ENCODE measurements at places on chromosomes 7 and 10.

GRCh38 chr10:6423004-6423403 lies 157.1 kb downstream of the PRKCQ start:
- DNase-seq: no peak

DNA sequence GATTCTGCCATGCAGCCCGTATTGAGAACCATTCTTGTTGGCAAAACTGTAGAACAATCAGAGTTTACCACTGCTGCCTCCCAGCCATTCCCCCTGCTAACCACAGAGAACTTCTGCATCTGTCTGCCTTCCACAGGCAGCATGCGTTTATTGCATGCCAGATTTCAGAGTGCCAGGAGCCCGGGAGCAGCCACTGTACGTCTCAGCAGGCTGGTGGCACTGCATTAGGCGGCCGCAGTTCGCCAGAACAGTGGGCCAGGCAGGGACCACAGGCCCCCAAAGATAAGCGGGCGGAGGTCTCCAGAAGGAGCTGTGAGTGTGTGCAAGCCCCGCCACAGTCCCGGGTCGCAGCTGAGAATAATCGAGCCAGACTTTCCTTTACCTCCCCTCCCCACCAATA lies 31.8 kb downstream of the ZNF467 start:
- DNase-seq: peak; percentile 8

- DNase-seq: no peak
Observed at GRCh38 chr7:132866144-132866531, 215.8 kb downstream of the CHCHD3 start.

DNA sequence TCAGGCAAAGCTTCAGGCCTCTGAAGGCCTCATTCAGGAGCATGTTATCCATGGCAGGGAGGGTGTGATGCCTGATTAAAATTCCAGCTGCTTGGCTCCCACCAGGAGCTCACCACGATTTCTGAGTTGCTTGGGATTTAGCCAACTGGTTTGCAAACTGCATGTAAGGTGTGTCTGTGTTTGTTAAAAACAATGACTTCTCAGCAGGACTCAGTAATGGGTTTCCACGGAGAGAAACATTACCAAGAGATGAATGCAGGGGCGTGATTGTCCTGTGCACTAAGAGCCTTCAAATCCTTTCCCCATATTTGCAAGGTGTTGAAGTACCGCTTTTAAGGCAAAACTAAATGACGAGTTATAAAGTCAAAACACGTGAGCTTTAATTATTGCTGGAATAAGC lies 88.8 kb upstream of the BTBD16 start:
- no peak for DNase-seq

GRCh38 chr10:123583639-123584418 lies 82.3 kb upstream of the GPR26 start:
- peak; percentile 48 for DNase-seq

DNA sequence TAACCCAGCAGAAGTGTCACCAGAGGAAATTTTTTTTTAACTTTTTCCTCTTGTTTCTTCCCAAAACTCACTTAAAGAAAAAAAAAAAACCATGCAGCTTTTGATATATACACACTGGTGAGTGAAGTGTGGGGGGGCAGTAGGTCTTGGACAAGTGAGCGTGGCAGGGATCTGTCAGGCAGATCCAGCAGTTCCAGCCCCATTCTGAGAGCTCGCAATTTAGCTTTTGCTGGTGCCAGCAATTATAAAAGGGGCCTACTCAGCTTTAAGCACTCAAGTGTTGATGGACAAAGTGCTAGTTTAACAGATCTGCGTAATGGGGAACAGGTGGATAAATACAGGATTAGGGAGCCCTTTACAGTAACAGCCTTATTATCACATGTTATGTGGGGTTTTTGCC lies 619.2 kb upstream of the GALNT17 start:
- DNase-seq: peak; percentile 68

DNA sequence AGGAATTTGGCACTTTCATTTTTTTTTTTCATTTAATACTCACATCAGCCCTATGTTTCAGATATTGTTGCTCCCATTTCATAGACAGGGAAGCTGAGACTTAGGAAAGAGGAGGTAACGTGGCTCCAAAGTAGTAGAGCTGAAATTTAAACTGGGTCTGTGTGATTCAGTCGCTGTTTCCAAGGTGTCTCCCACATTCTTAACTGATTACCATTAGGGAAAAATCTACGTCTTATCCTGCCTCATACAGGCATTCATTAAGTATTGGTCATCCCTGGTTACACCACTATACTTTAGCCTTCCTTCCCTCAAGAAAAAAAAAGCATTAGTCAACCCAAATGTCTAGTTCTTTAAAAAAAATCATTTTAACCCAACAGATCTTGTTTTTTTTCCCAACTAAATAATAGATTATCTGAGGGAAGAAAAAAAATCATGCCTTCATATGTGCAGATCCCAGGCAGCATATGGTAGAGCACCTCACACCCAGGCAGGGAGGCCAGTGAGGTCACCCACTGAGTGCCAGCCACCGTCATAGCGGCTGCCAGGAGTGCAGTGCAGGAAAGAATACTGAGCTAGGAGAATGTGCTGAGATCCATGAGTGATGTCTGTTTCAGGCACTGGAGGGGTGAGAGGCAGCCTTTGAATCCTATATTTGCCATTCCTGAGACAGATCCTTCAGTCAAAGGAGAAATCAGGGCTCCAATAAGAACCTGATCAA lies 59.0 kb upstream of the SORCS3 start:
- no peak for DNase-seq

GRCh38 chr10:126391192-126391885 lies 3.1 kb upstream of the ADAM12 start:
- no peak for DNase-seq

- DNase-seq: peak; percentile 20
Observed at GRCh38 chr7:6271694-6272440, 557 bp downstream of the CYTH3 start.

DNA sequence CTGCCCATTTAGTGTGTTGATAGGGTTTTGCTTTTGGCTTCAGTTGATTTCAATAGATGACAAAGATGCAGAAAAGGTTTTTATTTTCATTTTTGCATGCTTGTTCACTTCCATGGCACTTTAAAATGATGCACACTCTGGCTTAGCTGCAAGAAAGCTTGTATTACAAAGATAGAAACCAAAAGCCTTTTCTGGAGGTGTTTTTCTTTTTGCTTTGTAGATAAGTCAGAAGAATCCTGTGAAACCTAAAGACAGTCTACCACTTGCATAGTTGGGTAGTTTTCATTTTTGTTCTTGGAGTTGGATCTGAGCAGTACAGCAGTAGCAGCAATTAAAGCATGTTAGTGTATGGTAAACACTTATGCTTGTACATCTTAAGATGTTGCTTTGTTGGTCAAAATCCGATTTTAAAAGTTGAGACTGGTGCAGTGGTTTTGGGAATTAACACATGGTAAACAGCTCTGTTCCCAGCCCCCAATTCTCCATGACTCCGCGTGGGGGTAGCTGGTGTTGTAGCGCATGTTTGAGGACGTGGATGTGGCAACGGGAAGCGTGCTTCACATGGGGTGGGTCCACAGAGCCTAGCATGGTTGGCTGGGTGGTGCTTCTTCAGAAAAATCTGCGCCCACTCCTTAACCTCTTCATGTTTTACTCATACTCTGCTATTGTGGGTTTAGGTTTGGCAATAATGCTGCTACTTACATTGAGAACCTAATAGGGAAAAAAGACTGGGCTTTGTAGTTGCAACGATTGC lies 19.8 kb downstream of the CCNY start:
- DNase-seq: no peak

- no peak for DNase-seq
Observed at GRCh38 chr10:46312953-46313352, 26.2 kb downstream of the ANTXRL start.

DNA sequence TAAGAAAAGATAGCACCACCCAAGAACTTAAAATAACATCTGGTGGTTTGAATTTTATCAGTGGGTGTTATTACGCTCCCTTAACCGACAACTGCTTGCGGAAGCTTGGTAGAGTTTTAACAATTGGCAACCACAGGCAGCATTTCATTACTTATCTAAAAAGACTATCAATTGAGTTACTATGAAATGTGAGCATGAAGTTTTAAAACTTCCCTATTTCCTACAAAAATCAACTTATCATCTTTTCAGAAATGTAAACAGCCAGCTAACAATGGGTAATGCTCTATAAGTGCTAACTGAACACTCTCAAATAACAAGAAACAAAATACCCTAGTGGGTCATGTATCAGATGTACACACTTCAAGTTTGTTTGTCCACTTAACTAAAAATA lies 68.8 kb downstream of the OSBPL3 start:
- DNase-seq: peak; percentile 16

- no peak for DNase-seq
Observed at GRCh38 chr7:38169847-38170246, 8.2 kb upstream of the STARD3NL start.

DNA sequence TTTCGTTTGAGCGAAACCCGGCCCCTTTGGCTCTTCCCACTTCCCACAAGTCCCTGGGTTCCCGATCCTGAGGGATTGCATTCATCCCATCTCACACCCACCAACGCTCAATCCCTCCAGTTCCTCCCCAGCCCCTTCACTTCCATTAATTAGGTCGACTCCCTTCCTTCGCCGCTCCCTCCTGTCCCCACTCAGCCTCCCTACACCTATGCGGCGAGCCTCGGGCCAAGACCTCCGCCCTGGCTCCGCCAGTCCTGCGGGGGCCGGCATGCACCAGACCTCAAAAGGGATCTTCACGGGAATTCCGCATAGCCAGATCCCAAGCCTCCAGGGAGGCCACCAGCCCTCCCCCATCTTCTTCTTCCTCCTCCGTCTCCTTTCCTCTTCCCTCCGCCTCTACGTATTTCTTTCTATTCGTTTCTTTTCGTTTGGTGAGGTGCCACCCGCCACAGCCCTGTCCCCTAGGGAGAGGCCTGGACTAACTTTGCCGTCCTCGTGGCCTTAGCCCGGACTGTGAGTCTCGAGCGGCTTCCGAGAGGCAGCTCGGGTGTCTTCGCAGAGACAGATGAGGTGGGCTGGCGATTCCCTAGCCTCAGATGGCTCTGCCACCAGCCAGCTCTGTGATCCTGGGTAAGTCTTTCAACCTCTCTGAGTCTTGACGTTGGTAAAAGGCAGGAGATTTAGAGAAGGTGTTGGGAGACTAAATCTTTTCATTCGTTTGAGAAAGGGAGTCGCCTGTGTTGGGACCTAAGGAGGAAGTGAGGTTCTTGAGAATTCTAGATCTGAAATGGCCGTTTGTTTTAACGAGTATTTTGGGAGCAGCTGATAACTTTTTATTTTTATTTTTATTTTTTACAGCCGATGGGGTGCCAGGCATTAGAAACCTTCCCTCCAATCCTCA lies 8.1 kb upstream of the LBX1 start:
- no peak for DNase-seq

GRCh38 chr7:156752367-156753228 lies 112.0 kb downstream of the RNF32 start:
- no peak for DNase-seq

DNA sequence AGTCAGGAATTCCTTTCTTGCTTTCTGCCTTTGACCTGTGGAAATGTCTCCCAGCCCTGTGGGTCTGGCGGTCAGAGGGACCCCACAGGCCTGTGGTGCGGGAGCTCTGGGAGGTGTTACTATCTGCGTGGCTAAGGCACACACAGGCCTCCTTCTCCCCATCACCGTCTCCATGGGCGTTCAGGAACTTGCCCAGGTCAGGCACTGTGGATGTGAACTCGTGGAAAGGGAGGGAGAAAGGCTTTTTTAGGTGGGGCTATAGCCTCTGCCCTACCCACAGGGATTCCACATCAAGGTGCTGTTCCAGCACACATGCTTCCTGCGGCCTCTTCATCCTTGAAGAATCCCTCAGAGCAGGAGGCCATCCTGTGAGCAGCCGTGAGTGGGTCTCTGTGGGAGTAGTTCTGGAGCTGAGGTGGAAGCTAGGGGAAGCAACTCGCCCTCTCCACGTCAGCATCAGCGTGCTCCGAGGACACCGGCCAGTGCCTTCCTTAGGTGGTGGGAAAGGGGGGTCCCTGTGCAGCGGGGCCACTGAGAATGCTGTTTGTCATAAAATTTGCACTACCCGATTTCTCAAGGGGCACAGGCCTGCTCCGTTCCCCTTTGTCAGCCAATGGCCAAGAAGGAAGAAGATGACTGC lies 7.5 kb upstream of the ATP6V0E2 start:
- no peak for DNase-seq

DNA sequence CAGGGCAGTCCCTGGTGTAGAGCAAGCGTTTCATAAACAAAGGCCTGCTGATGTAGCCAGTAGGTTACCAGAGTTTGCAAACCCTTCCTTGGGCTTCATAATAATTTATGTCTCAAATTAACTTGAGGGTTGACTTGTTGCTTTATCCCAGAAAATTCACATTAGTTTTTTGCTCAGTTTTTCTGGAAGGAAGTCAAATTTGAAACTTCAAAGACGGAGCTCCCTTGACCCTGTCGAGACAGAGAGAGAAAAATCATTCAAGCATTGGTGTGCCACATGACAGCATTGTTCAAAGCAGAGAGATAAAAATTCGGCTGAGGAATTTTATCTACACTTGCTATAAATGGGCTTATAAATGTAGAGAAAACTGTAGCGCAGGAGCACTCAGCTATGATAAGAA lies 627.7 kb downstream of the TNS3 start:
- no peak for DNase-seq

- no peak for DNase-seq
Observed at GRCh38 chr7:24882989-24883621, 96.9 kb downstream of the OSBPL3 start.

DNA sequence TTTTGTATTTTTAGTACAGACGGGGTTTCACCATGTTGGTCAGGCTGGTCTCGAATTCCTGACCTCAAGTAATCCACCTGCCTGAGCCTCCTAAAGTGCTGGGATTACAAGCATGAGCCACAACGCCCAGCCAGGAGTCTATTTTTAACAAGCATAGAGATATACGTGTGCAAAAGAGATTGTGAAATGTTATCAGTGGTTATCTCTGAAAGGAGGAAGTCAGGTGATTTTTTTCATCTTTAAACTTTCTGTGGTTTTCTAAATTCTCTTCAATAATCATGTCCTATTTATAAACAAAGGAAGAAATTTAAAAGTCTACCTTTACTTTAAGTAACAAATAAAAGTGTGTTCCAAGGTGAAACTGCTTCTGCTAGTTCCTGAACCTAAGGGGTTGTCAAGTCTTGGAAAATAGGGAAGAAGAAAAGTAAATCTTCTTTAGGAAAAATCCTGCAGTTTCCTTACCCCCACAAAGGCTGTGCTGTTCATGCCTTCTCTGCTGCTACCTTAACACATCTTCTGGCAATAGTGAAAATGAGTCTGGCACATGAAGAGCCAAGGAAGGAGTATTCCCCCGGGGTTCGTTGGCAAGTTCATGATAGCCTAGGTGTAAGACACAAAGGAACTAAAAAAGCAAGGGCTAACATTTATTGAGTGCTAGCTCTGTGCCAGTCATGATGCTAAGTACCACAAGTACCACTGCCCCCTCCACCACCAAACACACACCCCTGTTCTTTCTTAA lies 51.1 kb downstream of the CYP26A1 start:
- DNase-seq: no peak

GRCh38 chr7:155357573-155358041 lies 59.9 kb downstream of the INSIG1 start:
- no peak for DNase-seq

DNA sequence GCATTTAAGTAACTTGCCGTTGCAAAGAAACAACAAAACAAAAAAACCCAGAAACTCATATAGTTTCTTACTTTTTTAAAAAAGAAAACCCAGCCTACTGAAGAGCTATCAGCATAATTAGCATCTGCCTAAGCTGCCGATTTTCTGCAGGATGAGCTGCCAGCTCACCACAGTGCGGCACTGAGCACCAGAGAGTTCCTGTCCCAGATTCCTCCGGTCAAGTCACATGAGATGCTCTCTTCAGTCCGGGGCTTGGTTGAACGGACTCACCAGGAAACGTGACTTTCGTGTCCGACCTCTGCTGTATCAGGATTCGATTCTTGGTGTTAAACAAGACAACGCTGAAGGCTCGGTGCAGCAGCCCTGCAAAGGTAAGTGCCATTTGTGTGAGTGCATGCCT lies 3.2 kb downstream of the IDI2 start:
- DNase-seq: no peak
